ENCODE measurements at places on chromosomes 13 and 19.

GRCh38 chr13:27036236-27036981, 135.2 kb downstream of the USP12 start:
- no peak for DNase-seq

DNA sequence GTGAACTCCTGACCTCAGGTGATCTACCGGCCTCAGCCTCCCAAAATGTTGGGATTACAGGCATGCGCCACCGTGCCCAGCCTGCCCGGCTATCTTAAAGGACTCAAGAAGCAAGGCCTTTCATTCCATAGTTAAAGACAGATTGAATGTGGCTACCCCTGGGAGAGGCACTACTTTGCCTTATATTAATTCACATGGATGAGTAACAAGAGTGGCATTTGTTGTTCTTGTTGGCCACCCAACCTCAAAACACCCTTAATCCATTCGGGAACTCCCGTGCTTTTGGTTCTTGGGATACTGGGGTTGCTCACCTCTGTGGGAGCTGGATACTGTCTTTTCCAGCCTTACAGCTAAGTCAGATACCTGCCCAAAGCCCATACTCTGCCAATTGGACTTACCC, 34.4 kb upstream of the ABCC4 start:
- no peak for DNase-seq

DNA sequence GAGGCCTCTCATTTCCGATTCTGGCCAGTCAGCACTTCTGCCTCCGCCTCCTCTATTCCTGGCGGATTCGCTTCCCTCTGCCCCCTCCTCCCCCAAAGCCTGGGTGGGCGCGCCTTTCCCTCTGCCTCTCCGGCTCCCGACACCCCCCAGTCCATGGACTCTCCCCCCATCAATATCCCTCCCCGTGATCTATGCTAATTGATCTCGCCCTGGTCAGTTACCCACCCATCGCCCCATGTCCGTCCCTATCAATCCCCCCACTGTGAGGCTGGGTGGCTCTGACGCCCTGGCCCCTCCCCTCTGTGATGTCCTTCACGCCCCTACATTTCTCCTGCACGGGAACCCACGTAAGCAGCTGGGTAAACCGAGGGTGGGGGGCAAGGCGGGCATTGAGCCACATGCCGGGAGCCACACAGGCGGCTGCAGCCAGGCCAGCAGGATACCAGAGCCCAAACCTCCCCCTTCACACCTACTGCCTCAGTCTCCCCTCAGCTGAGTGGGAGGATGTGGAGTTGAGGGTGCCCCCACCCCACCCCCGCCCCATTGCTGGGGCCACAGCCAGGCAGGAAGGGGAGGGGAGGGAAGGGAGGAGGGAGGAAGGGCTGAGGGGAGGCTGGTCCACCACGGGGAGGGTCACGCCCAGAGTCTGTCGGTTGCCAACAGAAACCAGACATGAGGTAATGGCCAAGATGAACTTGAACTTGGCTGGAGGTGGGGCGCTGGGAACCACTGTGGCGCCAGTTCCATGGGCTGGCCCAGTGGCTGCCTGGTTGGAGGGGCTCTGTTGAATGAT, 21.0 kb downstream of the SMIM24 start:
- DNase-seq, result no peak

DNA sequence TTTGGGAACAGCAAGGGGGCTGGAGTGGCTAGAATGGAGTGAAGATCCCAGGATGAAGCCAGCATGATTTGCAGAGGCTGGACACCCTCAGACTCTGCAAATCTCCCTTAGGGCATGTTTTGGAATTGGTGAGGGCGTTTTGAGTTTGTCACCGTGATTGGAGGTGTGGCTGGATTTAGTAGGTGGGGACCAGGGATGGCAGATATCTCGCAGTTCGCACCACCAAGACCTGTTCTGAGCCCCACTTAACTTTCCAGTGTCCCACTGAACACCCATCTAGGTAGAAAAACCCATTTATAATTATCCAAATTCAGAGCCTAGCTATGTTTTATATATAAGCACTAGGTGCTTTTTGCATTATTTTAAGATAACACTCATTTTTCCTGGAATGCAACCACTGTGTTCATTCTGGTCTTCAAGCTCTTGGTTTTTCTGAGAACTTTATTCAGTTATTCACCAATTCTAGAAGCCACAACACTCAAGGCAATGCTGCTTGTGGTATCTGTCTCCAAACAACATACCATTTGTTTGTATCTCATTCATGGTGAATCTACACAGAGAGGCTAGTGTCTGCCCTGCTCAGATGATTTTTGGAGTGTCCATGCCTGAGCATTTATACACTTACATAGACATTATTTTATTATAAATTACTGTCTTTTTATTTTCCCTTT, 3.0 kb upstream of the NANOS2 start:
- DNase-seq, result no peak

GRCh38 chr13:59743195-59743594, 420.5 kb downstream of the DIAPH3 start:
- DNase-seq, result no peak

DNA sequence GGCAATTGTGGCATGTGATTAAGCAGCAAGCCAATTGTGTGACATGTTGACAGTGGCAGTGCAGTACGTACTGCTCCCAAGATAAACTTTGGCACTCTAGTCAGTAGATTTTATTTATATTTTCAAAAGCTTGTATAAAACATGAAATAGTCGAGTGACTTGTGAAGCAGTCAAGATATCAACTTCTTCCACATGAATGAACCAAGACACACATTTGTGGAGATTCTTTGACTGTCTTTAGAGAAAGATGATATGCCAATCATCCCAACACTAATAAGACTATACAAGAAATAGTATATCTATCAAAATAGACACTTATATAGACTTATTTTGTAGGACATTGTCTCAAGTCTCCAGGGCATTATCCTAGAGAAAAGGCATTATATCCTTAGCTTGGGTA, 538.0 kb downstream of the DCT start:
- DNase-seq, result no peak

GRCh38 chr13:53160211-53160610, 131.6 kb downstream of the OLFM4 start:
- no peak for DNase-seq

DNA sequence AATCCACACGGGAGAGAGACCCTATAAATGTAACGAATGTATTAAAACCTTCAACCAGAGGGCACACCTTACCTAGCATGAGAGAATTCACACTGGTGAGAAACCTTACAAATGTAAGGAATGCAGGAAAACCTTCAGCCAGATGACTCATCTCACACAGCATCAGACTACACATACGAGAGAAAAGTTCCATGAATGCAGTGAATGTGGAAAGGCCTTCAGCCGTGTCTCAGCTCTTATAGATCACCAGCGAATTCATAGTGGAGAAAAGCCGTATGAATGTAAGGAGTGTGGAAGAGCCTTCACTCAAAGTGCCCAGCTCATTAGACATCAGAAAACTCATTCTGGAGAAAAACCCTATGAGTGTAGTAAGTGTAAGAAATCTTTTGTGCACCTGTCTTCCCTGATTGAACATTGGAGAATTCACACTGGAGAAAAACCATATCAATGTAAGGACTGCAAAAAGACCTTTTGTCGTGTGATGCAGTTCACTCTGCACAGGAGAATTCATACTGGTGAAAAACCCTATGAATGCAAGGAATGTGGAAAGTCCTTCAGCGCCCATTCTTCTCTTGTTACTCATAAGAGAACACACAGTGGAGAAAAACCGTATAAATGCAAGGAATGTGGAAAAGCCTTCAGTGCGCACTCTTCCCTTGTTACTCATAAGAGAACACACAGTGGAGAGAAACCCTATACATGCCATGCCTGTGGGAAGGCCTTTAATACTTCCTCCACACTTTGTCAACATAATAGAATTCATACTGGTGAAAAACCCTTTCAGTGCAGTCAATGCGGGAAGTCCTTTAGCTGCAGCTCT, 16.0 kb downstream of the ZNF582 start:
- DNase-seq, result no peak

GRCh38 chr13:51714663-51715168, 89.2 kb downstream of the DHRS12 start:
- DNase-seq, result no peak

DNA sequence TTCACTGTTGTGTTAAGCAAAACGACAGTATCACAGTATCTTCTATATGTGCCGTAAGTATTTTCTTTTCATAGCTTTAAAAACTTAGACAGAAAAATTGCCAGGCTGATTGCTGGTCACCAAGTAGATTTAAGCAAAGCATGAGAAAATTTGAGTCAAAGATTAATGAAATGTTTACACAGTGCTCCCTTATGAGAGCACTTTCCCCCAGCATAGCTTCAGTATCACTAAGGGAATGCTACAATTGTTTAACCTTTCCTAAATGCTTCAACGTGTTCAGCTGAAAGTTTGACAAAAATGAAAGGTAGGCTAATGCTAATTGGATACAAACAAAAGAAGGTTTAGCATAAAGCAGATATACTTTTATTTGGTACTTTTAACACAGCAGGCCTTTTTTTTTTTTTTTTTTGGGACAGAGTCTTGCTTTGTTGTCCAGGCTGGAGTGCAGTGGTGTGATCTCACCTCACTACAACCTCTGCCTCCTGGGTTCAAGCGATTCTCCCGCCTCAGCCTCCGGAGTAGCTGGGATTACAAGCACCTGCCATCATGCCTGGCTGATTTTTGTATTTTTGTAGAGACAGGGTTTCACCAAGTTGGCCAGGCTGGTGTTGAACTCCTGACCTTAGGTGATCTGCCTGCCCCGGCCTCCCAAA, 23.4 kb downstream of the PCCA start:
- no peak for DNase-seq

- DNase-seq, result peak; percentile 34
Measured at GRCh38 chr19:30224689-30225606, 147.2 kb upstream of the ZNF536 start.

GRCh38 chr19:45244133-45244794, 943 bp downstream of the EXOC3L2 start:
- no peak for DNase-seq

- DNase-seq, result no peak
Measured at GRCh38 chr19:17376935-17377600, at the start of gene PLVAP. Gene PLVAP (minus strand): TSS chr19:17377342. CDS start chr19:17377288, 54 bp downstream.

DNA sequence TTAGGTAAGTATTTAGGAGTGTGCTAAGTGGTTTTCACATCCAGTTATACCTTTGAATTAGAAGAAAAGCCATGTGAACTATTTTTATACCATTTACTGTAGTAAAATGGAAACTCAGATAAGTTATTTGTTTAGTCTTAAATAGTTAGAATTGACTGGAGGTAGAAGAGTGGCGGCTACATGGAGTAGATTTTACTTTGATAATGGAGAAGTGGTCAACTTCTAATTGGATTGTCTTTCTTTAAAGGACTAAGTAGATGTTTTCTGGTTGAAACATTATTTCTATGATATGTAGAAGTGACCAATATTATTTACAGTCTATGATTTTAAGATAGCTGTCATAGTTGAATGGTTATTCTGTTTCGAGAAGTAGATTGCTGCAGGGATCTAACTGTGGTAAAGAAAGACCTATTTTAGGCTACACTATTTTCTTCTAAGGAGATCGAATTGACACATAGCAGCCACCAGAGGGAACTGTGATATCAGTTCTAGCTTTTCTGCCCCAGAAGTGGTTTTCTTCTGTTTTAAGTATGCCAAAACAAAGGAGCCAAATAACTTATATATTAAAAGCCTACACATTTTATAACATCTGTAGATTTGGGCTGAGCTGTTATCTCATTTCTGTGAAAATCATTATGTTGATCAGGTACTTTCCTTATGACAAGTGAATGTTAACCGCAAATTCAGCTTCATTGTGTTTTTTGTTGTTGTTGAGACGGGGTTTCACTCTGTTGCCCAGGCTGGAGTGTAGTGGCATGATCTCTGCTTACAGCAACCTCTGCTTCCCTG, 26.1 kb downstream of the ZMYM2 start:
- peak; percentile 12 for DNase-seq

GRCh38 chr13:46142776-46143175, 37.9 kb upstream of the CPB2 start:
- no peak for DNase-seq

DNA sequence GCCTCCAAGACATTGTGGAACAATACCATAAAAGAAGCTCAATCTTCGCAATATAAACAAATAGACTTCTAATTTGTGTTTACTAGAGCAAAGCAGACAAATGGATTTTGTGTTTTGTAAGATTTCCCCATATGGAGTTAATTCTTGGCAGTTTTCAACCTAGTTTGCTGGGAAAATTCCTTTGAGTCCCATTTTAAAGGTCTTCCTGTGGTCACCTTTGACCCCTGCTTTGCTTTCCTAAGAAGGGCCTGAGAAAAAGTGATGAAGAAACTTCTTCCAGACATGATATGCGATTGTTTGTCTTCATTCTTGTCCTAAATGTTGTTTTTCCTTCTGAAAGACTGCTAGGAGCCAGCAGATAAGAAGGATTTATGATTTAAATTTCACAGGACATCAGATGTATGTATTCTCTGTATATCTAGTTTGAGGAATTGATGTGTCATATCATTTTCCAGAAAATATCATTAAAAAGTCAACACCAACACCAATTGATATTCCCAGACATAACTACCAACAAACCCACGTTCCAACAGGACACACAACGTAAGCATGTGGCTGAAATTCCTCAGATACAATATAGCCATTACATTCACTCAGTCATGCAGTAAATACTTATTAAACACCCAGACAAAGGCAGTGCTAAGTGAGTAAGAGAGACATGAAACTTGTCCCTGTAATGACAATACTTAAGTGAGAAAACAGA, 276.4 kb downstream of the LHFPL6 start:
- no peak for DNase-seq

- no peak for DNase-seq
Measured at GRCh38 chr19:8831832-8832131, 322 bp downstream of the ZNF558 start.

GRCh38 chr13:65965501-65965900, 1264.6 kb downstream of the PCDH9 start:
- no peak for DNase-seq

GRCh38 chr13:41763782-41764181, 197.1 kb downstream of the VWA8 start:
- DNase-seq, result no peak

DNA sequence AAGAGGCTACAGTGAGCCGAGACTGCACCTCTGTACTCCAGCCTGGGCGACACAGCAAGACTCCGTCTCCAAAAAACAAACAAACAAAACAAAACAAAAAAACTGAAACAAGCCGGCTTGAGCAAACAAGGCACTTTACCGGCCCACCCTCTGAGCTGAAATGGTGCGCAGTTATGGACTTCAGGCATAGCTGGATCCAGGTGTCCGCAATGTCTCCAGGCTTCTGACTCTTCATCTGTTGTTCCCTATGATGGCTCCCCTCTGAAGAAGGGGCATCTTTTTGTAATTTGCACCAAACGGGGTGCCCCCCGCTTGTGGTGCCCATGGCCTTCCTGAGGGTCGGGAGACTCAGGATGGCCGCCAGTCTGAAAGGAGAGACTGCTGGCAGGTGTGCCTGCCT, 6.2 kb downstream of the C2CD4C start:
- DNase-seq, result no peak

DNA sequence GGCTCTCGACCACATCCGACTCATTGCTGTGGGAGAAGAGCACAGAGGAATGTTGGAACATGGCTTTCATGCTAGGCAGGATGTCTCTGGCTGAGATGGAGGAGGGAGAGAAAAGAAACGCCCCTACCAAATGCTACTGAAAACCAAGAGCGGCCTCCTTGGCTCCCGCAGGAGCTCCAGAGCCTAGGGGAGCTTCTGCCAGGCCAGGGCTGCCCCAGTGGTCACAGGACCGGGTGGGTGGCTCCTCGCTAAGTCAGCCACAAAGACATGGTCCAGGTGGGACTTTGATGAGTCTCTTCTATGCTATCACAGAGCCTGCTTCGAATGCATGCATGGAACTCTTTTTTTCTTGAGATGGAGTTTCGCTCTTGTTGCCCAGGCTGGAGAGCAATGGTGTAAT, 6.7 kb downstream of the LONP1 start:
- DNase-seq, result no peak

Measured in activated CD4-positive, alpha-beta T cell treated with anti-CD3 and anti-CD28 coated beads for 36 hours (primary cell).